ENCODE measurements at places on chromosomes 16 and 17.

DNA sequence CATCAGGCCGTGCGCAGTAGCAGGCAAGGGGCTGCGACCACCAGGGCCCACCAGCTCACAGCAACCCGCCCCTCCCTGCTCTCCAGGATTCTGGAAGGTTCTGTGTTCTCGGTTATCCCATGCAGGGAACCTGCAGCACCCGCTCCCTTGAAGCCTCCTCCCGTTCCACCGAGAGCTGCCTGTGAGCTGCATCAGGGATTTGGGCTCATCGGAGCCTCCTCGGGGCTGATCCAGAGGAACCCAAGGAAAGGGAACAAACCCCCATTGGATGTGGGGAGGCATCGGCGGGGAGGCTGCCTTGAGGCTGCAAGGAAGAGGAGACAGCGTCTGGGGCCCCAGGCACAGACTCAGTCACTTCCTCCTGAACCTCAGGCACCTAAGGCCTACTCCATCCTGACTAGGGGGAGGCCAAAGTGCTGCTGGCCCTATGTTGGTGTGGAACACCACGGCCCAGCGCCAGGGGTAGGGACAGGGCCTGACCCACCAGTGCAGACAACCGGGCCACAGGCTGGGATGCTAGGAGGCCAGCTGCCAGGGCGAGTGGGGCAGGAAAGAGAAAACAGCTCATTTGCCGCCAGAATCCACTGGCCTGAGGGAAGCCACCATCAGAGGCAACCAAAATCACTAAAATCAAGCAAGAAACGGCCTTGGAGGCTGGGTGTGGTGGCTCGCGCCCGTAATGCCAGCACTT is 14.4 kb upstream of the LGALS3BP start:
- no peak for DNase-seq

DNA sequence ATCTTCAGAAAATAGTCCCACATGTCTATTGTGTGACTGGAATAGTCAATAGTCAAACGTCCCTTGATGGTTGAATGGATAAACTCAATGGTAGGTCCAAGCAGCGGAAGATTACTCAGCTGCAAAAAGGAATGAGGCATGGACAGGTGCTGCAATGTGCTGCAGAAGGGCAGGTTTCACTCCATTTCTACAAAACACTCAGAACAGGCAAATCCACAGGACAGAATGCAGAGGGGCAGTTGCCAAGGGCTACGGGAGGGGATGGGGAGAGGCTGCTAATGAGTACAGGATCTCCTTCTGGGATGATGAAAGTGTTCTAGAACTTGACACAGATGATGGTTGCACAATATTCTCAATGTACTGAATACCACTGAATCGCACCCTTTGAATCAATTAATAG is 151.0 kb downstream of the RBFOX3 start:
- DNase-seq, result no peak

DNA sequence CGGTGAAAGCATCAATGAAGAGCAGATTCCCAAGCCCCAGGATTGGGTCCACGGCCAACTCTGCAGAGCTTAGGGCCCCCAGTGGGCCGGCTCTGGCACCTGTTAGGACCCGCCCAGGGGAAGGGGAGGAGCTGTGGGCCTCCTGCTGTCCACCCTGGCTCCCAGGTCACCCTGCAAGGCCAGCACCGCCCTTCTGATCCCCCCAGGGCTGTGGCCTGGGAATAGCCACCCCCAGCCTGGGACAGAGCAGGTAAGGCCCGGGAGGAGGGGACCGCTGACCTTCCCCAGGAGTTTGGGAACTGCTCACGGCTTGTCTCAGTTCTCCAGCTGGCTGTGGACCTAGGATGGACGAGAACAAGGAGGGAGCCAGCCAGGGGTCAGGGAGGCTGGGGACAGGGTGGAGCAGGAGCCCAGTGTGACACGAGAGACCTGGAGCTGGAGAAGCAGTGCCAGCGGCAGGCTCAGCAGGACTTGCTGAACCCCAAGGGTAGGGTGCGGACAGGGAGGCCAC is 39.3 kb upstream of the SLC38A10 start:
- DNase-seq, result no peak

- DNase-seq, result no peak
These were observed 29.5 kb upstream of the PIK3R6 start for GRCh38 chr17:8896641-8897635.

DNA sequence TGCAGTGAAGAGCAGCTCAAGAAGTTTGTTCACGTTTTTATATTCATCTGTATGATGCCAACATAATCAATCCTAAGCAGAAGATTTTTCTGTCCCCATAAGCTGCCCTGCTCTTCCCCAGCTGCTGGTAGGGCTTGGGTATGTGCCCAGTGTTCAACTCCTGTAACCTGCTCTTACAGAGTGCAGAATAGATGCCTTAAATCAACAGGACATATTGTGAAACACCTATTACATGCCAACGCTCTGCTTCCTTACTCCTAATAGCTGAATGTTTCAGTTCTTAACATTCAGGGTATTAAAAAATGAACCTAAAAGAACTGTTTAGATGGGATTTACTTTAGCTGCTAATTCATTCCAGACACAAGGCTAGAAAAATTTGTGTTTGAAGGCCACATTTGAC is 190.9 kb downstream of the HS3ST3A1 start:
- DNase-seq, result no peak

GRCh38 chr16:19329932-19330331 is 44.4 kb downstream of the CLEC19A start:
- no peak for DNase-seq

- no peak for DNase-seq
These were observed 315.6 kb downstream of the WWOX start for GRCh38 chr16:78415013-78415412.

DNA sequence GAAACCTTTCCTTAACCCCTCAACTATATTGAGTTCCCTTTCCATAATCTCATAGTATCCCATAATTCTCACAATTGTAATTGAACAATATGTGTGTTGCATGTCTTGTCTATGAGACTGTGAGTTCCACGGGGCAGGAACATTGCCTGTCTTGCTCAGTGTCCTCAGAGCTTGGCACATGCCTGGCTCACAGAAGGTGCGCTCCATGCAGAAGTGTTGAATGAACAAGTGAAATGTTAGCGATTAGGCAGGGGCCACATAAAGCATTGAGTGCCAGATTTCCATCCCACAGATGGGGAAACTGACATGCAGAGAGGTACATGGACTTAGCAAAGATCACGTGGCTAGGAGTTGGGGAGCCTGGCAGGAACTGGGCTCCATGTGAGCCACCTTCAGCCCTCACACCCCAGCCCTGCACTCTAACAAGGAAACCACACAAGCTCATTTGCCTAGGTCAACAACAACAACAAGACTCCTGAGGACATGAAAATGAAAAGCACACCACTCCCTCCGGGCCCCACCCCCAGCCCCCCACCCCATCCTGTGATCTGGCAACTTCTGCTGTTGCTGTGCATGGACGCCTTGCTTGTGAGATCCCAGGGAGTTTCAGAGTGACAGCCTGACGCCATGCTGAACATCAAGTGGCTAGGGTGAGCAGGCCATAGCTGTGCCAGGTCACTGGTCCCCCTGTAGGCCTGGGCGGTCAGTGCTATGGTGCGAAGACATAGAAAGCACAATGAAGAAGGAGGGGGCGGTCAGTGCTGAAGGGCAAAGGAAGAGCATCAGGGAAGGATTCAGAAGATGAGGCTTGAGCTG is 5.0 kb downstream of the PIK3R5 start:
- no peak for DNase-seq

Data from CD4-positive, alpha-beta T cell treated with Interferon gamma for 1 hour (primary cell).